ENCODE measurements at places on chromosomes 16 and 17. TPM values are rescaled to one million over a fixed set of nuclear protein-coding genes. Genes with fewer than 3 reads are reported as not detected.

PPP4C gene
- total RNA-seq, result 209 TPM

C17orf113 gene
- under 0.01 TPM for total RNA-seq

PABPN1L gene
- not detected for total RNA-seq

OR3A3 gene
- total RNA-seq, result not detected

AKAP10 gene
- total RNA-seq, result 18.6 TPM

CHMP1A gene
- 99.8 TPM for total RNA-seq

CDH8 gene
- not detected for total RNA-seq

CLEC10A gene
- not detected for total RNA-seq

KRT36 gene
- not detected for total RNA-seq

RPRML gene
- total RNA-seq, result not detected

SCNN1G gene
- not detected for total RNA-seq

MYH8 gene
- total RNA-seq, result not detected

PSKH1 gene
- 11.5 TPM for total RNA-seq

SNX20 gene
- total RNA-seq, result not detected

SLC38A8 gene
- total RNA-seq, result not detected

ATP6V0A1 gene
- 18.8 TPM for total RNA-seq

ARSG gene
- 2.9 TPM for total RNA-seq

RAB26 gene
- 1.1 TPM for total RNA-seq

RGS9 gene
- 1.4 TPM for total RNA-seq

KRTAP9-4 gene
- not detected for total RNA-seq

CTRB1 gene
- not detected for total RNA-seq

TM4SF5 gene
- not detected for total RNA-seq

SOST gene
- total RNA-seq, result not detected

BEAN1 gene
- not detected for total RNA-seq

WFDC1 gene
- total RNA-seq, result 5.0 TPM

HAS3 gene
- 0.28 TPM for total RNA-seq

MYL11 gene
- total RNA-seq, result not detected

TPSD1 gene
- total RNA-seq, result not detected

NTN1 gene
- total RNA-seq, result under 0.01 TPM

SDR42E1 gene
- total RNA-seq, result 0.28 TPM

RASL10B gene
- total RNA-seq, result 3.6 TPM

CYB5B gene
- total RNA-seq, result 102 TPM

SLC5A11 gene
- under 0.01 TPM for total RNA-seq

SYT17 gene
- not detected for total RNA-seq

MAP1LC3B gene
- total RNA-seq, result 25.3 TPM

PRR11 gene
- 8.6 TPM for total RNA-seq

SEC14L5 gene
- not detected for total RNA-seq

METRN gene
- 8.6 TPM for total RNA-seq

MT3 gene
- total RNA-seq, result not detected

TPSG1 gene
- not detected for total RNA-seq

SRL gene
- total RNA-seq, result under 0.01 TPM

TSNAXIP1 gene
- total RNA-seq, result 0.72 TPM

FOXF1 gene
- 2.7 TPM for total RNA-seq

DVL2 gene
- total RNA-seq, result 21.3 TPM

SCPEP1 gene
- total RNA-seq, result 16.5 TPM

PSMD7 gene
- total RNA-seq, result 124 TPM

CTRB2 gene
- total RNA-seq, result not detected

MYOCD gene
- 20.1 TPM for total RNA-seq

ITGAE gene
- total RNA-seq, result 47.8 TPM

TBX4 gene
- not detected for total RNA-seq

NOXO1 gene
- total RNA-seq, result not detected

MTSS2 gene
- 9.1 TPM for total RNA-seq

ERCC4 gene
- 10.0 TPM for total RNA-seq

LCMT1 gene
- 60.0 TPM for total RNA-seq

CLEC19A gene
- total RNA-seq, result not detected

HNF1B gene
- total RNA-seq, result not detected

TPPP3 gene
- 0.54 TPM for total RNA-seq

RPL38 gene
- 296 TPM for total RNA-seq
